Activated naive CD8-positive, alpha-beta T cell treated with anti-CD3 and anti-CD28 coated beads for 36 hours (primary cell): ENCODE measurements at places on chromosomes 2 and 18. TPM values are rescaled to one million over a fixed set of nuclear protein-coding genes. Genes with fewer than 3 reads are reported as not detected.
A peak's percentile ranks its signal among the peaks of the same experiment; 100 is the strongest.

- no peak for DNase-seq
Observed at GRCh38 chr18:28174181-28174905, 2.6 kb downstream of the CDH2 start.

Gene GAREM1
- total RNA-seq = not detected

Gene LYG2
- total RNA-seq = not detected

- no peak for DNase-seq
Observed at GRCh38 chr2:150119819-150120218, 367.6 kb downstream of the RND3 start.

- peak; percentile 74 for DNase-seq
Observed at GRCh38 chr2:94874277-94874997, 3.2 kb downstream of the TEKT4 start.

DNA sequence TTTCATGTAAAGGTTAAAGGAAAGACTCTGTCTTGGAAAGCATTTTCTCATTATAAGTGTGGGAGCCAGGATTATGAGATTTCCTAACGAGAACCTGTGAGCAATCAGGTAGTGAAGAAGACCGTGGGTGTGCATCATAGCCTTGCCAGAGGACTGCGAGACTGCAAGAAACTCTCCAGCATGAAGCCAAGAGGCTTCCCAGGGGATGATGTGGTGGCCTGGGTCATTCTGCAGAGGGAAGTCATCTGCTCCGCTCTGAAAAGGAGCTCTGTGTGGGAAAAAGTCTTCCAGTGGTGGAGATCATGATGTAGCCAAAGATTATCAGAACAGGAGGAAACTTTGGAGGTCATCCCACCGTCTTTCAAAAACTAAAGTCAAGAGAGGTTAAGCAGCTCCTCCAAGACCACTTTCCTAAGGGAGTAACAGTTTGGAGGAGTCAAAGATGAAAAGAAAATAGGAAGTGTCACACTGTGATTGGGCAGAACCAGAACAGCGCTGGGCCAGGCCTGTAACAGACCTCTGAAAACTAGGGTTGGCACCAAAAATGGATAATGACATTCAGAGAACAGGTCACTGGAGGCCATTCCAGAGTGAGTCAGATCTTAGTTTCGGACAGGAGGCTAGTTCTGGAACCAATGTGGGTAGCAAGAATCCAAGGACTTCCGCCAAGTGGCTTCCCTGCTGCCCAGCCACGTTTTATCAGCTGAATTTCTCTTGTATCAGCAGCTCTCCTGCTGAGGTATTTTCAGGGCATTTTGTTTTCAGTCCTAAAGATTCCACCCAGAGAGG is 113.0 kb downstream of the LRATD1 start:
- DNase-seq = no peak

DNA sequence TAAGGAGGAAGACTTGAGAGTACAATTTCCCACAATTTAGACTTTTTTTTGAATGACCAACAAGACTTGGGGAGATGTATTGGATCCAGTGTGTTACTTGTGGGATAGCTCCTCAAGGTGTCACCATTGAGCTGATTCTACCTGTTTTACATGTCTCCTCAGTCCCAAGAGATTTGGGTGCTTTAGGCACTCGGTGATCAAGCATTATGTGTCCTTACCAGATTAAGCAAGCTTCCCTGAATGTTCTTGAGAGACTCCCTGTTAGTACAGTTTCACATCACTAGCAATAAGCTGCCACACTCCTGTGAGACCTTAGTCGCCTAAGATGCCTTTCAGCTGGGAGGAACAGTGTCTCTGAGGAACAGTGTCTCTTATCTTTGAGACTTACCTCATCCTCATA is 384.3 kb upstream of the SYT4 start:
- no peak for DNase-seq

Gene OXER1
- not detected for total RNA-seq
